ENCODE measurements at places on chromosomes 3 and 15.

- DNase-seq = peak; percentile 54
Observed at GRCh38 chr3:150345021-150345538, 63.0 kb upstream of the TSC22D2 start.

DNA sequence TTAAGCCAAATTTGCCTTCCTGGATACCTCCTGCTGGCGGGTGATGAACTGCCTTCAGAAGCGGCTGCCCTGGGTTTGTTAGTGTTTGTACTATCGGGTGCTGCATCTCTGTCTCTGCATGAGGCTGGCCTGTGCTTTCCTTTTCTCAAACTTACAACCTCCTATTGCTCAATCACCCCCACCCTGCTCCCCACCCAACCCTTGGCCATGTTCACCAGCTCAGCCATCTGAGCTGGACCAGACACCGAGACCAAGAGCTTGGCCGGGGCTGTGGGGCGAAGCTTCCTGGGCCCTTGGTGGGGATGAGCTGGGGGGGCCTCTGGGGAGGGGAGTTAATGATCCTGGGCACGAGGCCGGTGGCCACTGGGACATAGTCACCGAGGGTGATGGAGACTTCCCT lies 16.8 kb upstream of the FBLN2 start:
- DNase-seq = no peak

- DNase-seq = peak; percentile 44
Observed at GRCh38 chr15:98794748-98795147, 146.4 kb downstream of the IGF1R start.

- peak; percentile 100 for DNase-seq
Observed at GRCh38 chr3:134427400-134428111, 53.3 kb upstream of the AMOTL2 start.

GRCh38 chr3:79015854-79016253 lies 751.9 kb downstream of the ROBO1 start:
- DNase-seq = no peak

Data from HCEC 1CT (cell line).